ENCODE measurements at places on chromosomes 4 and X.

GRCh38 chr4:127997534-127998388 lies 32.6 kb downstream of the ABHD18 start:
- peak; percentile 6 for DNase-seq

- no peak for DNase-seq
Measured at GRCh38 chrX:15413101-15413500, 28.9 kb upstream of the VEGFD start.

- no peak for DNase-seq
Measured at GRCh38 chr4:187908079-187908561, 87.5 kb upstream of the ZFP42 start.

GRCh38 chr4:184675018-184675417 lies 25.5 kb downstream of the PRIMPOL start:
- DNase-seq: no peak

- DNase-seq: no peak
Measured at GRCh38 chrX:127490000-127490399, 562.2 kb downstream of the ACTRT1 start.

DNA sequence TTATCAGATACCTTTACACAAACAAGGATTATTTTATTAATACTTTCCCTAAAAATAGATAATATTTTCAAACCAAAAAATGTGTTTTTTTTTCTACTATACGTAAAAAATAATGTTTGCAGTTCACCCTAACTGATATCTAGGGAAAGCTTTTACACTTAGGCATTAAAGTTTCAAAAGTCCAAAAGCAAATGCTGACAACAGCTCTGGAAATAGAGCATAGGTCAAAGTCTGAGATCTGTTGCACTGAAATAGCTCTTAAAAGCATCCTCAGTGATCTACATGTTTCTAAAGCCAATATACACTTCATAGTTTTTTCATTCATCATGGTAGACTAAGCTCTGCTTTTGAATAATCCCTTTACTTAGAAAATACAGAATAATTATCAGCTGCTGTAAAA lies 222.8 kb downstream of the TRAM1L1 start:
- no peak for DNase-seq

DNA sequence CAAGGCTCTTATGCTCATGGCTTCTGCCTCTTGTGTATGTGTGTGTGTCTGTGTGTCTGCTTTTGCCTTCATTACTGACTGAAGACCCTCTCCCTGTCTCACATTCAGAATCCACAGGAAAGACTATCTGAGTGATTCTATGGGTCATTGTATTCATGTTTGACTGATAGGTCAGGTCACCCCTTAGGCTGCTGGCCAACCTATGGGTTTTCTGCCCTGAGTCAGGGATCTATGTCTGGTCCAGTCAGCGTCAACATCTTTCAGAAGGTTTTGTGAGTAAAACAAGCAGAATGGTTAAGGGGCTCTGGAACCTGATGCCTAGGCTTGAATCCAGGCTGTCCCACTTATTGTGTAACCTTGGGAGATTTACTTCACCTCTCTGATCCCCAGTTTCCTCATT lies 30.5 kb downstream of the NHSL2 start:
- DNase-seq: no peak

- no peak for DNase-seq
Measured at GRCh38 chr4:73770917-73771316, 30.5 kb downstream of the CXCL8 start.

GRCh38 chrX:24702362-24703184 lies 8.9 kb downstream of the POLA1 start:
- no peak for DNase-seq

- no peak for DNase-seq
Measured at GRCh38 chrX:121851033-121851432, 803.6 kb downstream of the GLUD2 start.
